ENCODE measurements at places on chromosomes 1 and 21. TPM values are rescaled to one million over a fixed set of nuclear protein-coding genes. Genes with fewer than 3 reads are reported as not detected.

DNA sequence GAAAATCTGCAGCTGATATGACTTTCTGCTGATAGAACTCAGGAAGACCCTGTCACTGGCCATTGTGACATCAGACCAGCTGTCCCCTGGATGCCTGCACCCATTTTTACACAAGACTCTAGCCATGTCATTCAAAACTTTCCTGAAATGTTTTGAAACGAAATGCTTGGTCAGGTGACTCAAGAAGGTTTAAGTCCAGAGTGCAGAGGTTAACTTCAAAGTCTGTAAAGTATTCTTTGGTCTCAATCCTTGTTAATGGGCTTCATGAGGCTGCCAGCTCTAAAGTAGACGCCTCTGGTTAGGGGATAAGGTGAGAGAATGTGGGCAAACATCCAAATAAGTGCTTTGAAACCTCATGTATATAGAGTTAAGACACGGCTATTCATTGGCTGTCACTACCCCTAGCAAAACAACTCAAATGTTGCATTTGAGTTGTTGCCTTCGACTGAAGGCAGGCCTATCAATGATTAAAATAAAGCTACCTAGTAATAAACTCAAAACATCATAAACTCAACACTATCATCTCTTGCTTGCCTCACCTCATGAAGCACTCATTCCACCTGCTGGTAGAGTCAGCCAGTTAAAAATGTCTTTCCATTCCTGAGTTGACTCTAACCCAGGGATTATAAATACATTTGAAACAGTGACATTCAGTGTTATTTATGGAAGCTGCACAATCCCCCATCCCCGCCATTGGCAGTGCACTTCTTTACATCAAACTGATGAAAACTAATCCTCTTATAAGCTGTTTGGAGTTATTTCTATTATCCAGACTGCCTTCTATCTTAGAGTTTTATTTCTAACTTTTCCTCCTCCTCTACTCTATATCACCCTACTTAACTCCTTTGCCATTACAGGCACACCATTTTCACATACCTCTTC, 26.0 kb downstream of the RABIF start:
- H3K4me1 ChIP-seq, result no peaks in the 10 kb centered on the region
- DNase-seq, result no peak
- H3K27ac ChIP-seq, result no peak overlapping the region
- no peak overlapping the region for H3K4me3 ChIP-seq
- peaks cover 4% of the 10 kb centered on the region for H3K27me3 ChIP-seq

Gene ADAM30
- not detected for polyA plus RNA-seq

- peak; percentile 87 for DNase-seq
- no peaks in the 10 kb centered on the region for H3K27me3 ChIP-seq
- peak overlapping the region; percentile 93 for H3K27ac ChIP-seq
Observed at GRCh38 chr1:19427087-19427781, 58.1 kb downstream of the CAPZB start.

Gene GBP7
- polyA plus RNA-seq, result not detected

GRCh38 chr1:35222322-35223083, 29.6 kb upstream of the SFPQ start:
- peaks cover 13% of the 10 kb centered on the region for H3K4me1 ChIP-seq
- DNase-seq, result peak; percentile 87
- H3K27me3 ChIP-seq, result no peaks in the 10 kb centered on the region
- no peaks in the 10 kb centered on the region for H3K36me3 ChIP-seq
